ENCODE measurements at places on chromosomes 3 and 15.

DNA sequence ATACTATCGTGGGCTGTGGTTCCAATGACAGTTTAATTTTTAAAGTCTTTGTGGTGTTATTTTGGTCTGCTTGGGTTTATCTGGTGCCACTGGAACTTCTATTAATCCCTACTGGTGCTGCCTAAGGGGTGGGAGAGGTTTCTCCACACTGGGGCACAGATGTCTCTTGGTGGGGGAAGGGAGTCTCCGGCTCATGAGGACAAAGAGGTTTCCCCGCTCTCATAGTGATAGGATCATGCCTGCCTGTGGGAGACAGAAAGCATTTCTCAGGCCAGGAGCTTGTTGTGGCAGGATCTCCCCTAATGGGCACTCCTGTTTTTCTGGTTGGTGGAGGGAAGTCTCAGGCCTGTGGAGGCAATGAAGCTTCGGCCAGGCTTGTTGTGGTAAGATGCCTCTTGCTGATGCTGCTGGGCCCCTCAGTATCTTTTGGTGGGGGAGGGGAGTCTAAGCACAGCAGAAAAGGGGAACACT lies 84.3 kb upstream of the THRB start:
- H3K4me3 ChIP-seq: no peak overlapping the region
- no peaks in the 10 kb centered on the region for H3K27me3 ChIP-seq
- H3K4me1 ChIP-seq: no peaks in the 10 kb centered on the region
- no peak overlapping the region for H3K27ac ChIP-seq
- DNase-seq: no peak

GRCh38 chr15:77693576-77693975 lies 60.9 kb upstream of the LINGO1 start:
- no peak overlapping the region for H3K27ac ChIP-seq
- H3K36me3 ChIP-seq: no peaks in the 10 kb centered on the region
- H3K27me3 ChIP-seq: no peaks in the 10 kb centered on the region
- no peak for DNase-seq
- H3K4me1 ChIP-seq: no peaks in the 10 kb centered on the region

- H3K4me1 ChIP-seq: peaks cover 4% of the 10 kb centered on the region
- peak; percentile 9 for DNase-seq
- H3K36me3 ChIP-seq: no peaks in the 10 kb centered on the region
- no peak overlapping the region for H3K4me3 ChIP-seq
- no peak overlapping the region for H3K27ac ChIP-seq
- no peaks in the 10 kb centered on the region for H3K27me3 ChIP-seq
These were observed 32.3 kb downstream of the PSTPIP1 start for GRCh38 chr15:77027111-77027696.

DNA sequence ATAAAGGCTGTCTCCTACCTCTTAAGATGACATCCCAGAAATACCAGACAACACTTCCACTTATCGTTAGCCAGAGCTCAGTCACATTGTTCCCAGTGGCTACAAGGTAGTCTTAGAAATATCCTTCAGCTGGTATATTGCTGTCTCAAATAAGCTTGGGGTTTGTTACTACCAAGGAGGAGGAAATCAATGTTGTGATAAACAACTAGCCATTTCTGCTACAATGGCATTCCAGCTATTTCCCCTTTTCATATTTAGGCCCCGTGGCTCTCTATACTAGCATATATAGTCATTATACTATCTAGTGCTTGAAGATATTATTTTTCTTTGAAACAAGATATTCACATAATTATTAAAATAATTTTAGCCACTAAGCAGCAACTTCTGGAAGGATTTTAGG lies 56.5 kb downstream of the VPS8 start:
- H3K4me1 ChIP-seq: no peaks in the 10 kb centered on the region
- H3K36me3 ChIP-seq: no peaks in the 10 kb centered on the region
- no peak overlapping the region for H3K4me3 ChIP-seq
- no peak overlapping the region for H3K27ac ChIP-seq

DNA sequence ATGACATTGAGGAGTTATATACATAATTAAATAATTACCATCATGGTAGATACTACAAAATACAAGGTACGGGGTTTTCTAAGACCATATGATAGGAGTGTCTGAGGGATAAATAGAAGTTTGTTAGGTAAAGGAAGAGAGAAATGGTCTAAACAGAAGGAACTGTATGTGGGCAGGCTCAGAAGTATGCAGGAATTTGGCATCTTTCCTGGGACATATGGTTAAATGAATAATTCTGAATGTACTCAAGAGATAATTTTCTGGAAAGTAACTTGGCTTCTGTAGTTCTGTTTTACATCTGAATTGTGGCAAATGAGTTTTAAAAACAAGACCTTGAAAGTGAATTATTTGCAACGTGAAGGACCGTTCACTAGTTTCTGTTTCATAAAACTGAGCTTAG lies 17.5 kb downstream of the LMCD1 start:
- no peak overlapping the region for H3K4me3 ChIP-seq
- H3K36me3 ChIP-seq: no peaks in the 10 kb centered on the region
- H3K4me1 ChIP-seq: peaks cover 16% of the 10 kb centered on the region
- H3K27me3 ChIP-seq: no peaks in the 10 kb centered on the region

DNA sequence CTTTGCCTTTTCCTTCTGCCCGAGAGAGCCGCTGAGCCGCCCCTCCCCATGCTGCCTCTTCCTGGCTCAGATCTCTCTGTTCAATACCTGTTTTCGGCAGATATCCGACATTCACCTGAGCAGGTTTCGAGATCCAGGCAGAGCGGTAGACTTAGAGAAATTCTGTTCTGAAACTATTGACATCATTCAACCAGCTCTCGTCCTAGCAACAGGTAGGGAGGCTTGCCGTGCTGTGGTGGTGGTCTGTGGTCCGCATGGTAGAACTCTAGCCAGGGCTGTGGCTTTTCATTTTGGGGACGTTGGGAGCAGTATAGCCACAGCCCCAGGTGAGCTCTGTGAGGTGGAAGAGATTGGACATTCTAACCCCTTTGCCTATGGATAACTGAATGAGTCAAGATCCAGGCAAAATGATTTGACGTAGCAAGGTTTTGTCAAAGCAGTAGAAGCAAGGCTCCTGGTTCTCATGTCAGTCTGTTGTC lies 810 bp downstream of the TMEM62 start:
- peak overlapping the region; percentile 52 for H3K4me3 ChIP-seq
- no peaks in the 10 kb centered on the region for H3K36me3 ChIP-seq
- no peak for DNase-seq
- H3K27me3 ChIP-seq: no peaks in the 10 kb centered on the region
- H3K27ac ChIP-seq: peak overlapping the region; percentile 31

GRCh38 chr15:89731275-89731674 lies 19.8 kb downstream of the MESP1 start:
- H3K4me3 ChIP-seq: no peak overlapping the region
- no peaks in the 10 kb centered on the region for H3K36me3 ChIP-seq
- H3K27me3 ChIP-seq: no peaks in the 10 kb centered on the region
- no peak overlapping the region for H3K27ac ChIP-seq
- H3K4me1 ChIP-seq: peaks cover 9% of the 10 kb centered on the region
- no peak for DNase-seq

DNA sequence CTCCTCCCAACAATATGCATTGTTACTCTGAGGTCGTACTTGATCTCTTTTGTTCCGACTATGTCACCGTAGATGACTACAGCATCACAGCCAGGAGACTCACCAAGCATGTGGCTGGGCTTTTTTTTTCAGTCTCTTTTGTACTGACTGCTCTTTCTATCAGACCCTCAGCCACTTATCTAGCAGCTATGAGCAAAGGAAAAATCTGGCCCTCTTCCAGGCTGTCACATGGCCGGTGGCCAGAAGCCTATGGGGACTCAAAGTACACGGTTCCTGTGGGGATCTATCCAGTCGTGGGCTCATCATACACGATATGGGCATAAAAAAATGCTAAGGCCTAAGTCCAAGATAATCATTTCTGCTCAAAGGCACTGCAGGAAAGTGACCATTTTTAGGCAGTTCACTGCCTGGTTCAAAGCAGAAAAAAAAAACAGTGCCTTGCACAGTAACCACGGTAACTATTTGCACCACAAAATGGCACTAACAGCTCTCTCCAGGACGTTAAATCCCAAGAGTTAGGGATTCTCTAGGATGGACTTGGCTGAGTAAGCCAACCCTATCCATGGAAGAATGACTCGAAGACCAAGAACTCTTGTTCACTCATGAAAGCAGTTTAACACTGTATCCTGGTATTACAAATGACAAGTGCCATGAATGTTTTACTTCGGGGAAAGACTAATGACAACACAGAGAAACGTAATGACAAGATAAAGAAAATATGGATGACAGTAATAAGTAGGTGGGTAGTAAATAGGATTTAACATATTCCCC lies 50.3 kb downstream of the SHQ1 start:
- no peaks in the 10 kb centered on the region for H3K27me3 ChIP-seq
- no peak for DNase-seq
- H3K27ac ChIP-seq: no peak overlapping the region
- no peaks in the 10 kb centered on the region for H3K36me3 ChIP-seq
- no peak overlapping the region for H3K4me3 ChIP-seq

DNA sequence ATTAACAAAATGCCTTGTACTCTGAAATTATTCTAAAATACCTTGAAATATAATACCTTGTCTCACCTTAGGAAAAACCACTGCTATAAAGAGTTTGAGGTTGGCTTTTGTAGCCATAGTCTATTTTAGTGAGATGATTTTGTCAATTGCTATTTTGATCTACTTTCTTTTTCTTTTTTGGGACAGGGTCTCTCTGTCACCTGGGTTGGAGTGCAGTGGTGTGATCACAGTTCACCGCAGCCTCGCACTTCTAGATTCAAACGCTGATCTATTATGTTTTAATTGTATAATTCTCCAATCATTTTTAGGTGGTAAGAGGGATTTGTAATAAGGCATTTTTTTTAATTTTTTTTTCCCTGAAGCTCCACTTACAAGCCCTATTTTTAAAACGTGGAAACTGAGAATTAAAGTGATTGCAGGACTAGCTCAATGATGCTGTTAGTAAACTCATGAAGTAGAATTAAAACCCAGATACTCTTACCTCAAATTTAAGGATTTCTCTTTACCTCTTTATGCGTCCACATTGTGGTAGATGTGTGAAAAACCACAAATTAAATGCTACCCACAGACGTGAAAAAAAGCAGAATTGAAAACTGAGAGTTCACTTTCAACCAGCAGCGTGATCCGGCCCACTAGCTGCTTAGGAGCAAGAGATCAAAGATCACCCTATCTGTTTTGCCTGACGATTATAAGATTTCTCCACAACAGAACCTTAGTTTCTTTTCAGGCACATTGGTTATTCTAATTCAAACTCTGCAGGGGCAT lies 384.2 kb downstream of the CGGBP1 start:
- H3K36me3 ChIP-seq: no peaks in the 10 kb centered on the region
- H3K4me3 ChIP-seq: no peak overlapping the region
- no peak overlapping the region for H3K27ac ChIP-seq
- DNase-seq: no peak

DNA sequence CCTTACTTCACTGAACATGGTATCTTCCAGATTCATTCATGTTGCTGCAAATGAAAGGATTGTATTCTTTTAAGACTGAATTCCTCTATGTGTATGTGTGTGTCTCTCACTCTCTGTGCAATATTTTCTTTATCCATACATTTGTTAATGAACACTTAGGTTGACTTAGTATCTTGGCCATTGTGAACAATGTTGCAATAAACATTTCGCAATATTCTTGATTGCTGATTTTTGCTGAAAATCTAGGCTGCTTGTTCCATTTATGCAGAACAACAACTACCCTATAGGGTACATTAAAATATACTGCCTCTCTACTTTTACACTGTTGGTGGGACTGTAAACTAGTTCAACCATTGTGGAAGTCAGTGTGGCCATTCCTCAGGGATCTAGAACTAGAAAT lies 732.4 kb downstream of the CADM2 start:
- H3K36me3 ChIP-seq: no peaks in the 10 kb centered on the region
- no peak for DNase-seq
- H3K27me3 ChIP-seq: no peaks in the 10 kb centered on the region
- no peaks in the 10 kb centered on the region for H3K4me1 ChIP-seq
- H3K27ac ChIP-seq: no peak overlapping the region
- no peak overlapping the region for H3K4me3 ChIP-seq

GRCh38 chr15:49438962-49439631 lies 16.1 kb downstream of the FGF7 start:
- peak; percentile 13 for DNase-seq
- no peaks in the 10 kb centered on the region for H3K27me3 ChIP-seq
- no peaks in the 10 kb centered on the region for H3K36me3 ChIP-seq
- peak overlapping the region; percentile 2 for H3K27ac ChIP-seq
- peaks cover 6% of the 10 kb centered on the region for H3K4me1 ChIP-seq
- H3K4me3 ChIP-seq: no peak overlapping the region

DNA sequence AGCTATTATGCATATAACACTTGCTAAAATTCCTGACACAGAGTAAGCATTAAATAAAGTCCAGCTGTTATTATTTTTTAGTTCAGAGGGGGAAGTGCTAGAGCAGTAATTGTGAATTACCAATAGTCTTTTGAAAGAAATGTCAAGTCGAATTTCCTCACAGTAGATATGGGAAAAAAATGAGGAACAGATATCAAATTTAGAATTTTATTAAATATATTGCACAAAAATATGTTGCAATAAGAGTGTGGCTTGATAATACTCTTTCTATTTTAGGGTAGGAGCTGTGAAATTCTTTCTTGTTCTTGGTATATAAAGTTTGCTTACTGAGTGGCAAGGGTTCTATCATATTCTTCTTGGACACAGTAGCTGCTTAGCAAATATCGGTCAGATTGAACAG lies 181.3 kb downstream of the NFKBIZ start:
- DNase-seq: no peak
- no peaks in the 10 kb centered on the region for H3K27me3 ChIP-seq
- no peak overlapping the region for H3K27ac ChIP-seq
- no peaks in the 10 kb centered on the region for H3K36me3 ChIP-seq
- no peaks in the 10 kb centered on the region for H3K4me1 ChIP-seq

GRCh38 chr3:142958707-142959106 lies 4.8 kb downstream of the PAQR9 start:
- no peak overlapping the region for H3K27ac ChIP-seq
- no peaks in the 10 kb centered on the region for H3K27me3 ChIP-seq
- H3K4me3 ChIP-seq: no peak overlapping the region
- no peaks in the 10 kb centered on the region for H3K36me3 ChIP-seq

DNA sequence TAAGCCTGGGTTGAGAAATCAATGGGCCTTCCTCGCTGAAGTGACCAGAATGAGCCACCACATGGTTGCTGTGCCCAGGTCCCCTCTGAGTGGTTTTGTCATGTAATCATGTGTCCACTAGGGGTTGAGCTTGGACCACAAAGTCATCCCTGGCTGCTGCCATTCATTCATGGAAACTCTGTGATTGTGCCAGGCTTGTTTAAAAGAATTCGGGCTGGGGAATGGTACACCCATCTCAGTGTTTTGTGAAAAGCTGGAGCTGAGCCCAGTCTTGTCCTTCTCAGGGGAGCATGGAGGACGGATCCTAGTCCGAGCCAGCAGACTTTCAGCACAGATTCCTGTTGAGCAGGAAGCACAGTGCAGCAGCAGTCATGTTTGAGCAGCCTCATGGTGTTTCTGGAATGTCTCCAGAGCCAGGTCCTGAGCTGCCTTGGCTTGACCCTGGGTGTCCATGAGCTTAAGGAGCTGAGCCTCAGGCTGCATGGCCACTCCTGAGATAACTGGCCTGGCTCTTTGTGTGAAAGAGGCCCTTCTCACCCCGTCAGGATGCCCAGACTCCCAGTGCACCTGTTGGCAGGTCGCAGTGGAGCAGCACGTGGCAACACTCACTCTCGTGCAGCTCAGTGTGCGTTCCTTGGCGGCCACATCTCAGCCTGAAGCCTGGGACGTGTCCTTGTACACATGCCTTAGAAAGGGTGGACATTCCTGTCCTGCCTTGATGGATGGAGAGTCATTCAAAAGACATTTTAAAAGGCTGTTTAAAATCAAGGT lies 260.3 kb upstream of the TPM1 start:
- no peak overlapping the region for H3K4me3 ChIP-seq
- H3K27me3 ChIP-seq: no peaks in the 10 kb centered on the region
- H3K36me3 ChIP-seq: no peaks in the 10 kb centered on the region

All from ovary (tissue), 10 donors.